SK-N-DZ (cell line): ENCODE measurements at places on chromosomes 13 and 19.
A peak's percentile ranks its signal among the peaks of the same experiment; 100 is the strongest.

DNA sequence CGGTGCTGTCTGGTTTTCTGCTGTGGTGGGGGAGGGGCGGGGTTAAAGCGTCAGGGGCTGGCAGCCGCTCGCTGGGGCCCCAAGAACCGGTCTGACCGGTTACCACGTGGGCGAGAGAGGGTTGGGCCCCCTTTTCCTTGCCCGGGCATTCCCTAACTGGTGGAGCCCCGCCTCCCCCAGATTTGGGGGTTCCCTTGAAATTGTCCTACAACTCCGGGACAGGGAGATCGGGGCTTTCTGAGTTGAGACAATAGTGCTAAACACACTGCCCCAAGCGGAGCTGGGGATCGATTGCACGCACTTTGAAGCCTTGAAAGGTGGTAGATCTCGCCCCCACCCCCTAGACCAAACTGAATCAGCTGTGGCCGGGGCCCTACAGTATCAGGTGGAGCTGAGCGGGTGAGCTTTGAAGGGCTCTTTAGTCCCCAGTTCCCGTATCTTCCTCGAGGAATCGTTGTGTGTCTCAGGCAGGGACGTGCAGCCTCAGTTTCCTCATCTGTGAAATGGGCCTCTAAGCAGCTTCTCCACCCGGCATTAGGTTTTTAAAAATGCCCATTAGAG is 4.8 kb downstream of the IER2 start:
- DNase-seq, result peak; percentile 53

DNA sequence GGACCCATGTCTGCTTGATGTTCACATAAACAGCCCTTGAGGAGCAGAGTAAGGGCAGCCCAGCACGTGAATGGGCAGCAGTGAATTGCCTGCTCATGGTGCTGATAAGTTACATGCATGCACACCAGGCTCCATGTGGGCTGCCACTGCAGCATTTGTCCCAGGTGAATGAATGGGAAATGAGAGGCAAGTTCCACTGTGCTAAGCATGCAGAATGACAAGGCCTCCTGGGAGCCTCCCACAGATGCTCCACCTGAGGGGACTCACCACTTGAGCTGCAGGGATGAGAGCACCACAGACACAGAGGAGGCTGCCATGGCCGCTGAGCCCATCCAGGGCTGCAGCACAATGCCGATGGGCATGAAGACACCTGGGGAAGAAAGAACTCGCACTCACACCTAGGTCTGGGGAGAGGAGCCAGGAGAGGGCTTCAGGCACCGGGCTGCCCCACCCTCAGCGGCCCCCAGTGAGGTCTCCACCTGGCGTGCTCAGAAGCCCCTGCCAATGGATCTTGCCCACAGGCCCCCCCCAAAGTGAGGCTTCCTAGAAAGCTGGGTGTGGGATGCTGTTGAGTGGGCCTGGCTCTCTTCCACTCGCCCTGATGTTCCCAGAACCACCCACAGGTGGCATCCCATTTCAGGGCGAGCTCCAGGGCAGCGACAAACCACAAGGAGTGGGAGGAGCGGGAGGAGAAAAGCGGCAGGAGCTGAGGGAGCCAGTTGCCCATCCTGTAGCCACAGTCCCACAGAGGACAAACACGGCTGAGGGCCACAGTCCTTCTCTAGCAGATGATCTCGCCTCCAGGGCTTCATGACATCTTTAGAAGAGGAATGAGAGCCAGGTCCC is 73.8 kb downstream of the CCDC70 start:
- no peak for DNase-seq

DNA sequence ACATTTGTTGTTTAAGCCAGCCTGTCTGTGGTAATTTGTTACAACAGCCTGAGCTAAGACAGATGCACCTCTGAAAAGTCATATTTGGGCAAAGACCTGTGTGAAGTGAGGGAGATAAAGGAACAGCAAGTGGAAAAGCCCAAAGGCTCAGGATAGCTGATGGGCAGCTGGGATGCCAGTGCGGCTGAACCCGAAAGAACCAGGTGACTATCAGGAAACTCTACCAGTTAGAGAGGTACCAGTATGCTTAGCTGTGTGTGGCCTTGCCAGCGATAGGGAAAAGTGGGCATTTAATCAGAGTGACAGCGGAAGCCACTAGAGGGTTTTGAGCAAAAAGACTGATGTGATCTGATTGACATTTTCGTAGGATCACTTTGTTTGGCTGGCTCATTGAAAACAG is 764.8 kb upstream of the GPC6 start:
- DNase-seq, result peak; percentile 8

DNA sequence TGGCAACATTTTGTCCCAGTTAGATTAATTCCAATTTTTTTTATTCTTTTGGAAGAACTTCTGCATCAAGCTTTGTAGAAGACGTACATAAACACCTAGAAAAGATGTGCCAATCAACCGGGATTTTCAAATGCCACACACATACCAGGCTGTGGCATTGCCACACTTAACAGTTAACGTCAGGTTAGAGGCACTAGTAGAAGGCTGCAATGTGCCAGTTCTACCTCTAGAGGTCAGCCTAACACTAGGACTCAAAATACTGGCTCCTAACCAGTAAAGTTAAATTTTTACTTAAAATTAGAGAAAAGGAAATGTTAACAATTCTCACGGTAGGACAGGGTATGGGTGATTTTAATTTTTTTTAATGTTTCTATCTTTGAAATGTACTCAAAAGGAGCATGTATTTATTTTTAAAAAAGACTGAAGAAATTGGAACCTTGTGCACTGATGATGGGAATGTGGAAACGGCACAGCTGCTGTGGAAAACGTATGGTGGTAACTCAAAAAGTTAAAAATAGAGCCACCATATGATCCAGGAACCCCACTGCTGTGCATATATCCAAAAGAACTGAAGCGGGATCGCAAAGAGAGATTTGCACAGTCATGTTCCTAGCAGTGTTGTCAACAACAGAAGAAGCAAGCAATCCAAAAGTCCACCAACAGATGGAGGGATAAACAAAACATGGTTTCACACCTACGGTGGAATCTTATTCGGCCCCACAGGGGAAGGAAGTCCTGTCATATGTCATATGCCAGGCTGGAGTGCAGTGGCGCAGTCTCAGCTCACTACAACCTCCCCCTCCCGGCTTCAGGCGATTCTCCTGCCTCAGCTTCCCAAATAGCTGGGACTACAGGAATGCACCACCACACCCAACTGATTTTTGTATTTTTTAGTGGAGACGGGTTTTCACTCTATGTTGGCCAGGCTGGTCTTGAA is 30.3 kb downstream of the CRYL1 start:
- DNase-seq, result peak; percentile 45

DNA sequence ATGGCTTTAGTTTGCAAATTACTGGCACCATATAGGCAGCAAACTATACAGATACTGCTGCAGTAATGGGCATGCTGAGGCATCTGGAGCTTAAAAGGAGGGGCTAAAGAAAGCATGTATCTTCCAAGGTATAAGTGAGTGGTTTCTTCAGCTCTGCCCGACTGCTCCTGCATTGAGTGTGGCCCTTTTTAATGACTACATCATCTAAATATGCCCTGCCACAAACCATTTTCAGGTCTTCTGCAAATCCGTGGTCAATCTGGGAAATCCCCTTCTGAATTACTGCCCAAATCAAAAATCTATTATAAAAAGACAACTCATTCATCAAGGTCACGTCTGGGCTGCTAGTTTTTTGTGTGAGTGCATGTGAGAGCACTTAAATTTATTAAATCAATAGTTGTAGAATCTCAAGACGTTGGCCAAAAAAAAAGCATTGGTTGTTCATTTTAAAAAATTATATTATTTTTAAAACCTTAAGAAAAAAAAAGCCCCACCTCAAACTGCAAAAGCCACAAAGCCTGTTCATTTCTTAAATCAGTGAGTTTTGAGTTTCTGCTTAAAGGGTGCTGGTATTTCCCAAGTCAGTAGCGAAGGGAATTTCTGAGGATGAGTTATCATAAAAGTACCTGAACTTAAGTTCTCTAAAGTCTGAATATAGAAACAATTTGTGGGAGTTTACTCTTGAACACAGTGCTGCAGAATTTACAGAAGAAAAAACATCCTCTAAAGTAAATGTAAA is 16.3 kb downstream of the LCP1 start:
- DNase-seq, result no peak
